Vein endothelial cell (primary cell): ENCODE measurements at places on chromosomes 6 and 20. TPM values are rescaled to one million over a fixed set of nuclear protein-coding genes. Genes with fewer than 3 reads are reported as not detected.

NOX3 gene
- not detected in 2 replicates for total RNA-seq

RFX6 gene
- not detected in 2 replicates for total RNA-seq

MUC21 gene
- not detected in 2 replicates for total RNA-seq

PRKN gene
- total RNA-seq = 0.76 and 1.6 TPM in 2 replicates

PHACTR3 gene
- under 0.01 and 0.57 TPM in 2 replicates for total RNA-seq

GNL1 gene
- 41.5 and 48.0 TPM in 2 replicates for total RNA-seq

THBS2 gene
- 1.1 and 2.0 TPM in 2 replicates for total RNA-seq

SLC52A3 gene
- under 0.01 and 0.10 TPM in 2 replicates for total RNA-seq

SNAP25 gene
- total RNA-seq = not detected in 2 replicates
